T-helper 17 cell (primary cell): ENCODE measurements at places on chromosomes 6 and 20. TPM values are rescaled to one million over a fixed set of nuclear protein-coding genes. Genes with fewer than 3 reads are reported as not detected.

DNA sequence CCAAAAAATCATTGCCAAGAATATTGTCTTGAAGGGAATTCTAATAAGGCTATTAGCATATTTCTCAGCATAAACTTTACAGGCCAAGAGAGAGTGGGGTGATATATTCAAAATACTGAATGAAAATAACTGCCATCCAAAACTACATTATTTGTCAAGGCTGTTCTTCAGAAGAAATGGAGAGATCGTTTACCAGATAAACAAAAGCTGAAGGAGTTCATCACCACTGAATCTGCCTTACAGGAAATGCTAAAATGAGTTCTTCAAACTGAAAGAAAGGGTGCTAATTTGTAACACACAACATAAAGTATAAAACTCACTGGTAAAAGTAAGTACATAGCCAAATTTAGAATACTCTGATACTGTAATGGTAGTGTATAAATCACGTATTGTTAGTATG lies 517.0 kb downstream of the TENT5A start:
- no peak for DNase-seq

- DNase-seq: peak; percentile 87
Observed at GRCh38 chr6:83065511-83066192, at the start of gene UBE3D. Gene UBE3D (minus strand): TSS chr6:83065841. CDS start chr6:83065718, 123 bp downstream.

DNA sequence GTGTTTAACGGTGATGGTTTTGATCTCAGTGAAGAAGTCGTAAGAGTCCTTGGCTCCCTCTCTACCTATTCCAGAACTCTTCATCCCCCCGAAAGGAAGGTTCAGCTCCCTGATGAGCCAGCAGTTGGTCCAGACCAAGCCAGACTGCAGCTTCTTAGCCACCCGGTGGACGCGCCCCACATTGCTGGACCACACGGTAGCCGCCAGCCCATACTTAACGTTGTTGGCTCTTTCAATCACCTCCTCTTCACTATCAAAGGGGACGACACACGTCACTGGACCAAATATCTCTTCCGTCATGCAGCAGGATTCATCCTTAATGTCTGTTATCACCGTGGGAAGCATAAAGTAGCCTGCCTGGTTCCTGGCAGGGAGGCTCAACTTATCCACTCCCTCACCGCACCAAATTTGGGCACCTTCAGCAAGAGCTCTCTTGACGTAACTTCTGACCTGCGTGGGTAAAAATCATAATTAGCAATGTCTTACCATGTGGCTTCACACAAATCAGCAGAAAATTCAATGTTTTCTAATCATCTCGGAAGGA lies 31.4 kb downstream of the ALDH8A1 start:
- DNase-seq: no peak

GRCh38 chr6:71287038-71287437 lies 1.6 kb upstream of the OGFRL1 start:
- no peak for DNase-seq

GRCh38 chr20:59933849-59934585 lies 580 bp upstream of the SYCP2 start:
- DNase-seq: peak; percentile 68

GRCh38 chr6:128259029-128259724 lies 261.2 kb downstream of the PTPRK start:
- DNase-seq: no peak

DNA sequence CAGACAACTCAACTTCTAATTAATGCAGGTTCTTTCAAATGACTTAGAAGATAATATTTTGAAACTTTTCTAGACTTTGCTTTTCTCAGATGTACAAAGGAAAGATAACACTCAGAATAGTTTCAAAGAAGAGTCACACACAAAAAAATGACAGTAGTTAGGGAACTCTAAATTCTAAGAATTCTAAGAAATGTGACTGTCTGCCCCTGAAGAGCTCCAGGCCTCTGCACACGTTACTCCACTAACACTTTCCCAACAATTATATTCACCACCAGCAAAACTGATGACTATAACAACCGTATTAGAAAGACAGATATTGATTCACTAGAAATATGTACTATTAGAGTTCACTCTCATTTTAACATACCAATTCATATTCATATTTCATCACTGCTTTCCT lies 133.3 kb upstream of the SMLR1 start:
- DNase-seq: no peak

DNA sequence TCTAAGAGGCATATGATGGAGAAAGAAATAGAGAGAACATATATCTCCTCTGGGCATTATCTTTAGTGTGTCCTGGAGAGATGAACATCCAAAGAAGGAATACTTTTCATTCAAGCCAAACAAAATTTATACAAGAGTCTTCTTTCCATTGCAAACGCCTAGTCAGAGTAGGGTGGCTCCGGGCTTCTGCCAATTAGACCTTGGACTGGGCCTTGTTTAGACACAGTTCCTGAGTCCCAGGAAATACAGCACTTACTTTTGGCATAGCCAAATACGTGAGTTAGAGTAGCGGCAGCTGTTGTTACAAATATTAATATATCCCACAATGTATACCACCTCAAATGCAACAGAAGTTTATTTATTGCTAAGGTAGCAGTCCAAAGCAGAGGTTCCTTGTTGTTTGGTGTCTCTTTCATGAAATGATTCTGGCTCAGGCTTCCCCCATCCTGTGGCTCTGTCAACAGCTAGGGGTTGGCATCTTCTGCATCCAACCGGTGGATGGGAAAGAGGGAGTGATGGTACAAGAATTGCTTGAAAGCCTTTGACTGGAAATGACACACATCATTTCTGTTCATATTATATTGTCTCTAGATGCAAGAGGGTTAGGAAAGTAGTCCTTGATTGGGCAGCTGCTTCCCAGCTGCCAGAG lies 148.0 kb upstream of the SPACA1 start:
- no peak for DNase-seq

GRCh38 chr6:116586276-116586675 lies 15.0 kb downstream of the RWDD1 start:
- no peak for DNase-seq

GRCh38 chr6:163416557-163417253 lies 2.2 kb downstream of the QKI start:
- no peak for DNase-seq

- DNase-seq: no peak
Observed at GRCh38 chr6:17415321-17415720, 21.9 kb downstream of the CAP2 start.

- DNase-seq: no peak
Observed at GRCh38 chr6:35142588-35143569, 1.7 kb upstream of the TCP11 start.

- no peak for DNase-seq
Observed at GRCh38 chr6:16739329-16739801, 21.9 kb downstream of the ATXN1 start.

DNA sequence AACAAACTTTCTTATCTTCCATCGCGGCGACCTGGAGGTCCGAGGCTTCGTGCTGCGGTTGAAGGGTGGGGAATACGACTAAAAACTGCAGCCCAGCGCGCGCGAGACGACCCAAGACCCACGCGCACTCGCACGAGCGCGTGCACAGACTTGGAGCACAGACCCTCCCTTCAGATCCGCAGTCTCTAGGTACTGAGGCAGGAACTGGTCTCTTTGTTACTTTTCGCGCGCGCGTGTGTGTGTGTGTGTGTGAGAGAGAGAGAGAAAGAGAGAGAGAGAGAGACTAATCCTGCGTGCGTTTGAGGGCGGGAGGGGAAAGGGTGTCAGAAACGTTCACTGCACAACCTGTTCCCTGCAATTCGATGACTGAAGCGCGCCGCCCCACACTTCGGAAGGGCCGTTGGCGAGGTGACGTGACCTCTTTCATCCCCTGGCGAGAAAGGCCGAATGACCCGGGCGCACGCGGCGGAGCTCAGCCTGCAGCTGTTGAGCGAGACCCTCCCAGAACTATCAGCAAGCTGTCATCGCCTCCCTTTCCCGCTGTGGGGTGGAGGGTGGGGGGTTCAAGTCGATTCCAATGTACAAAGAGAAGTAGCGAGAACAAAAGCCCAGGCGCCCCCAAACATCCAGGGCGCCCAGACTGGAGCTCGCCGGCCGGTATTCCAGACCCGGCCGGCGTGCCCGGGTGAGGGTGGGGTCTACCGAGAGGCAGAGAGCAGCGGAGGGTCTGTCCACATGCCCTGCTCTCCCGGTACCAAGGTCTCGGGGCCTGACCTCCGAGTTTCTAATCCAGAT lies 1.5 kb upstream of the TUBB2B start:
- DNase-seq: no peak

DNA sequence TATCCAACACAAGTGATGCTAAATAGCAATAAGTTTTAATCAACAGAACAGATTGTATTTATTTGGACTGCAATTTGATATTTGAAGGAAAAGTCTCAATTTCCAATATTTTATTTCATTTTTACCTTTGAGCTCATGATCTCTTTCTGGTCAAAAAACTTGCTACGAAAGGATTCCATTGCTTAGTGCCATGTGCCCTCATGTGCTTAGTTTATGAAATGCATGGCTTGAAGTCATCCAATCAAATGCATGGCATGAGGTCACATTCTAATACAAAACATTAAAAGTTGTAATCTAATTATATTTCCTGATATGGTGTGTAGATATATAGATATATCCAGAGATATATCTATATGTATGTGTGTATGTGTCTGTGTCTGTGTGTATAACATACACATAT lies 321.2 kb upstream of the ADGRB3 start:
- DNase-seq: no peak

GRCh38 chr6:138600726-138601125 lies 101.4 kb upstream of the NHSL1 start:
- DNase-seq: no peak

GRCh38 chr20:39603219-39603618 lies 641.1 kb downstream of the DHX35 start:
- DNase-seq: no peak

GRCh38 chr6:125839471-125839870 lies 48.7 kb downstream of the NCOA7 start:
- no peak for DNase-seq

DNA sequence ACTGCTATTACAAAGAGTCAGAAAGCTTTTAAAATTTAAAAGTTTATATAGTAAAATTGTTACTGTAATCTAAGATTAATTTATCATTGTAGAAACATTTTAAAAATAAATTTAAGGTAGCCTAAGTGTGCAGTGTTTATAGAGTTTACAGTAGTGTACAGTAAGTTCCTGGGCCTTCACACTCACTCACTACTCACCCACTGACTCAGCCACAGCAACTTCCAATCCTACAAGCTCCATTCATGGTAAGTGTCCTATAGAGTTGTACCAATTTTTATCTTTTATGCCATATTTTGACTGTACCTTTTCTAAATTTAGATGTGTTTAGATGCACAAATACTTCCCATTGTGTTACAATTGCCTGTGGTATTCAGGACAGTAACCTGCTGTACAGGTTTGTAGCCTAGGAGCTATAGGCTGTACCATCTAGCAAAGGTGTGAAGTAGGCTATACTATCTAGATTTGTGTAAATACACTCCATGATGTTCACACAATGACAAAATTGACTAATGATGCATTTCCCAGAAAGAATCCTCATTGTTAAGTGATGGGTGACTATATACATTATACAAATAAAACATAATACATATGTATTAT lies 10.2 kb upstream of the TMEM170B start:
- no peak for DNase-seq

Gene PRR18
- total RNA-seq: not detected

Gene RFX6
- total RNA-seq: not detected

Gene DACT2
- not detected for total RNA-seq

Gene HLA-DQB1
- 15.7 TPM for total RNA-seq

Gene NT5E
- 1.5 TPM for total RNA-seq

Gene CNBD2
- total RNA-seq: 11.7 TPM

Gene DEF6
- 206 TPM for total RNA-seq
